ENCODE measurements at places on chromosomes 4 and X.

GRCh38 chrX:31280580-31280979 lies 208.7 kb upstream of the FTHL17 start:
- no peaks in the 10 kb centered on the region for H3K4me1 ChIP-seq
- H3K27ac ChIP-seq, result no peak overlapping the region
- no peak for DNase-seq
- H3K36me3 ChIP-seq, result no peaks in the 10 kb centered on the region

GRCh38 chrX:44308869-44309268 lies 34.6 kb downstream of the EFHC2 start:
- H3K4me3 ChIP-seq, result no peak overlapping the region
- H3K36me3 ChIP-seq, result no peaks in the 10 kb centered on the region
- no peaks in the 10 kb centered on the region for H3K27me3 ChIP-seq
- H3K4me1 ChIP-seq, result no peaks in the 10 kb centered on the region
- DNase-seq, result no peak

GRCh38 chr4:132587626-132588025 lies 561.5 kb upstream of the PCDH10 start:
- H3K27me3 ChIP-seq, result no peaks in the 10 kb centered on the region
- H3K36me3 ChIP-seq, result no peaks in the 10 kb centered on the region
- H3K4me3 ChIP-seq, result no peak overlapping the region
- H3K27ac ChIP-seq, result no peak overlapping the region

- no peak overlapping the region for H3K4me3 ChIP-seq
- H3K4me1 ChIP-seq, result no peaks in the 10 kb centered on the region
- no peak overlapping the region for H3K27ac ChIP-seq
- no peak for DNase-seq
Observed at GRCh38 chr4:32003548-32003947, 1283.4 kb downstream of the PCDH7 start.

DNA sequence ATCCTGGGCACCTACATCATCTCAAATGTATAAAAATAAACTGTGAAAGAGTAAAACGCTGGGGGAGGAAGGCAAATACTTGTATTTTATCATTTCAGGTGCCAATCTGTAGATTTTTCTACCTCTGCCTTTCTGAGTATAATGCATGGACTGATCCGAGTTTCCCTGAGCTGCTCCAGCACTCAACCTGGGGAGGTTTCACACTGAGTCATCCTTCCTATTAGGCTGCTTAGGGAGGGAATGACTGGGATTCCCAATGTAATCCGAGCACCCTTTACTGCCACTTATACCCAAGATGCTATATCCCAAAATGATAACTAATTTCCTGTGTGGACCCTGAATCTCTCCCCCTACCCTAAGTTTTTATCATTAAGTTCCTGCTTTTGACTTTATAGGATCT lies 126.6 kb downstream of the HNRNPD start:
- no peaks in the 10 kb centered on the region for H3K27me3 ChIP-seq
- no peaks in the 10 kb centered on the region for H3K36me3 ChIP-seq
- no peak overlapping the region for H3K27ac ChIP-seq
- H3K4me1 ChIP-seq, result no peaks in the 10 kb centered on the region
- H3K4me3 ChIP-seq, result no peak overlapping the region
- DNase-seq, result no peak

DNA sequence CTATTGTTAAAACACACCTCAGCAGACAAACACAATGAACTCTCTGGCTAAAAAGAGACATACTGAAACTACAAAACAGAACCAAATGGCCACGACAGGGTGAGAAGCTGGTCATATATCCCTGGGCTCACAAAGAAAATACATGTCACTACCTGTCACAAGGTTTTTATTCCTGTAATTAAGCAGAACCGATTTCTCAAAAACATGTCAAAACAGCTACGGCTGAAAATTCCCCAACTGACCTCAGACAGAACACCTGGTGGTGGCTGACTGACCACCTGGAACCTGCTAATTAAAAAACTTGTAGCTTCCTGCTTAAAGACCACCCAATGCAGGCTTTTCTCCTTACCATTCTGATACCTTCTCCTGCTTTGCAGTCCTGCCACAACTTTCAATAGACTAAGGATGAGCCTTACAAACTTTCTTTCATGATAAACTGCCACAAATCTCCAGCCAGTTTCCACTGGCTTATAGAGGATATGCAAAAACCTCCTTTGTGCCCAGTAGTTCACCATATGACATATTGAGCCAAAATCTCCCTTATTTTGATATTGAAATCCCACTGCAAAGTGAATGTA lies 571.9 kb downstream of the SPOCK3 start:
- DNase-seq, result no peak
- H3K4me1 ChIP-seq, result no peaks in the 10 kb centered on the region
- H3K4me3 ChIP-seq, result no peak overlapping the region
- H3K36me3 ChIP-seq, result no peaks in the 10 kb centered on the region

GRCh38 chr4:128249787-128250668 lies 37.6 kb downstream of the PGRMC2 start:
- H3K4me3 ChIP-seq, result no peak overlapping the region
- H3K4me1 ChIP-seq, result no peaks in the 10 kb centered on the region
- no peak for DNase-seq

DNA sequence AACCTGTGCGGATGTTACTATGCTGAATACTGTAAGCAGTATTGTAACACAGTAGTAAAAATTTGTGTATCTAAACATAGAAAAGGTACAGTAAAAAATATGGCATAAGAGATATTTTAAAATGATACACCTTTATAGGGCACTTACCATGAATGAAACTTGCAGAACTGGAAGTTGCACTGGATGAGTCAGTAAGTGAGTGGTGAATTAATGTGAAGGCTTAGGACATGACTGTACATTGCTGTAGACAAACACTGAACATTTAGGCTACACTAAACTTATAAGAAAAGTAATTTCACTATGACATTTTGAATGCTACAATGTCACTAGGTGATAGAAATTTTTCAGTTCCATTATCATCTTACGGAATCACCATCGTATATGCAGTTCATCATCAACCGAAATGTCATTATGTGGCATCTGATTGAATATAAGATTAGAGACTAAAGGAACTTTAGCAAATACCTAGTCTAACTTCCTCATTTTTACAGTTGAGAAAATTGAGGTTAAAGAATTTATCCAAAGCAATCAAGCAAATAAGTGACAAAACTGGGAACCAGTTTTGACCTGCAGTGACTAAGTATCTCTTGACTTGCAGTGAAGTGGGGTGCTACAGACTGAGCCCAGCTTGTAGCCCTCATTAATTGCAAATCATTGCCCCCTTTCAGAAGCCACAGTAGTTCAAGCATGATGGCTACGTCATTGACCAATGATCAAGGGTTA lies 55.3 kb downstream of the EGF start:
- H3K27ac ChIP-seq, result no peak overlapping the region
- DNase-seq, result no peak
- peaks cover 4% of the 10 kb centered on the region for H3K4me1 ChIP-seq
- H3K27me3 ChIP-seq, result no peaks in the 10 kb centered on the region
- no peaks in the 10 kb centered on the region for H3K36me3 ChIP-seq

- no peaks in the 10 kb centered on the region for H3K36me3 ChIP-seq
- no peak overlapping the region for H3K4me3 ChIP-seq
- no peak for DNase-seq
- H3K27me3 ChIP-seq, result no peaks in the 10 kb centered on the region
Observed at GRCh38 chr4:74451214-74451661, 6.3 kb downstream of the AREG start.

- H3K4me1 ChIP-seq, result no peaks in the 10 kb centered on the region
- no peak overlapping the region for H3K4me3 ChIP-seq
- no peaks in the 10 kb centered on the region for H3K36me3 ChIP-seq
- no peak for DNase-seq
- H3K27me3 ChIP-seq, result no peaks in the 10 kb centered on the region
Observed at GRCh38 chr4:149719806-149720205, 95.8 kb downstream of the IQCM start.

- no peak for DNase-seq
- H3K27me3 ChIP-seq, result no peaks in the 10 kb centered on the region
- H3K4me3 ChIP-seq, result no peak overlapping the region
- no peaks in the 10 kb centered on the region for H3K36me3 ChIP-seq
Observed at GRCh38 chr4:16032396-16032770, 51.4 kb downstream of the PROM1 start.

All from H1 (cell line).